LoVo (cell line): ENCODE measurements at places on chromosomes 6 and 20.
A peak's percentile ranks its signal among the peaks of the same experiment; 100 is the strongest.

GRCh38 chr6:26550250-26550993 lies 12.3 kb downstream of the HMGN4 start:
- no peak for DNase-seq

DNA sequence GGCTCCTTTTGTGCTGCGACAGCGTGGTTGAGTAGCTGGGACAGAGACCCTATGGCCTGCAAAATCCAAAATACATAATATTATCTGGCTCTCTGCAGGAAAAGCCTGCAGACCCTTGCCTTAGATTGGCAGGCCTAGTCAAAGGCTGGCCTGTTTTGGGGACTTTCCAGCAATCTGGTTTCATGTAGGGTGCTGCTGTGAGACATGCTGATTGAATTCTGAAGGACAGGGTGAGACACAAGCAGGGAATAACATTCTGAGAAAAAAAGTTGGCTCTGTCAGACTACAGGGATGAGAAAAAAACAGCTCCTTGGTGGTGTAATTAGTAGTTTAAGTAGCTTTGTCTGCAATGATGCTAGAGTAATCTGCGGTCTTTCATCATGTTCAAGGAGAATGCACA lies 402.7 kb upstream of the AGPAT4 start:
- DNase-seq, result no peak

GRCh38 chr20:47392015-47392720 lies 35.7 kb upstream of the ZMYND8 start:
- DNase-seq, result peak; percentile 75

DNA sequence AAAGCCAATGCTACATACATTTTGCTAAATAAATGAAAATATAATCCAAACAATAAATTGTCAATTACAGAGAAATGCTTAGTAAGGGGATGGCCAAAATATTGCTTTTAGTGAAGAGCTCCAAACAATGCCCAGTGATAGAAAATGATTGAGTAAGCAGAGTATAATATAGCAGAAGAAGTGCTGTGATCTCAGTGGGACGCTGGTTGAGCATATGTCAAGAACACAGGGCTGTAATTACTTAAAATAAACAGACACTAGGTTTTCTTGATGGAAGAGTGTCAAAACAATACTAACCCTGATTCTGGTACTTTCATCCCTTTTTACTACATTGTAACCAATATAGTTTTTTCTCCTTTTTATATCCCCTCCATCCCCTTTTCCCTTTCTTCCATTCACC lies 150.3 kb downstream of the GRIK2 start:
- no peak for DNase-seq

GRCh38 chr6:119148825-119149525 lies 70.5 kb upstream of the FAM184A start:
- no peak for DNase-seq

DNA sequence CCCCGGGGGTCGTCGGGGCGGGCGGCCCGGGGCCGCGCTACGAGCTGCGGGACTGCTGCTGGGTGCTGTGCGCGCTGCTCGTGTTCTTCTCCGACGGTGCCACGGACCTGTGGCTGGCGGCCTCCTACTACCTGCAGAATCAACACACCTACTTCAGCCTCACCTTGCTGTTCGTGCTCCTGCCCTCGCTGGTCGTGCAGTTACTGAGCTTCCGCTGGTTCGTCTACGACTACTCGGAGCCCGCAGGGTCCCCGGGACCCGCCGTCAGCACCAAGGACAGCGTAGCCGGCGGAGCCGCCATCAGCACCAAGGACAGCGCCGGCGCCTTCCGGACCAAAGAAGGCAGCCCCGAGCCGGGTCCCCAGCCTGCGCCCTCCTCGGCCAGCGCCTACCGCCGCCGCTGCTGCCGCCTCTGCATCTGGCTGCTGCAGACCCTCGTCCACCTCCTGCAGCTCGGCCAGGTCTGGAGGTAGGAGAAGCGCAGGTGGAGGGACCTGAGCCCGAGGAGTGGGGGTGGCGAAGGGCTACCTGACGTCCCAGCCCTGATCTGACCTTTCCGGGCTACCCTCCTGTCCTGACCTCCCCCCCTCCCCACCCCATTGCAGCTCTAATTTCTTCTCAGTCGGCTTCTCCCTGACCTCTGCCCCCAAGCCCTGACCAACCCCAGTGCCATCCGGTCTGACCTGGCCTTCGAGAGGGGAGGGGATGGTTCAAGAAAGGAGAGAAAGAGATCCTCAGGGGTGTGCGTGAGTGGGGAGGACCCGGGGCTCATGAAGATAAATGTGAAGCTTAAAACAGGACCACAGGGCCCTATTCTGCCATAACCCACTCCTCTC lies 558 bp downstream of the XKR7 start:
- DNase-seq, result peak; percentile 62

DNA sequence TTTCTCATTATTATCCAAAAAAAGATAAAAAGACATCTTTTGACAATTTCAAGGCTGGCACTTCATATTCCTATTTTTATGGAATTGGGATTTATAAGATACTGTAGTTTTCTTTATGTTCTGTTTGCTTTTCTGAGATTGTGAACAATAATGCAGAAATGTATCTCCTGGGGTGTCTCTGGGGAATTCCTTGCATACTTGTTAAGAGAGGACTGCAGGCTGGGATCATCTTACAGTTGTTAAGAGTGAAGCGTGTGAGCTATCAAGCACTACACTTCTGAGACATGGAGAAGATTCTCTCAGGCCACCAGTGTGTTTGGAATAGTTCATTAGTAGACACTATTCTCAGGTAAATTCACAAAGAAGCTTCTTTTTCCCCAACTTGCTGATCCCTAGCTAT lies 963.3 kb upstream of the GJE1 start:
- DNase-seq, result no peak

- DNase-seq, result no peak
These were observed 24.6 kb downstream of the PPP1R14C start for GRCh38 chr6:150167479-150167873.

DNA sequence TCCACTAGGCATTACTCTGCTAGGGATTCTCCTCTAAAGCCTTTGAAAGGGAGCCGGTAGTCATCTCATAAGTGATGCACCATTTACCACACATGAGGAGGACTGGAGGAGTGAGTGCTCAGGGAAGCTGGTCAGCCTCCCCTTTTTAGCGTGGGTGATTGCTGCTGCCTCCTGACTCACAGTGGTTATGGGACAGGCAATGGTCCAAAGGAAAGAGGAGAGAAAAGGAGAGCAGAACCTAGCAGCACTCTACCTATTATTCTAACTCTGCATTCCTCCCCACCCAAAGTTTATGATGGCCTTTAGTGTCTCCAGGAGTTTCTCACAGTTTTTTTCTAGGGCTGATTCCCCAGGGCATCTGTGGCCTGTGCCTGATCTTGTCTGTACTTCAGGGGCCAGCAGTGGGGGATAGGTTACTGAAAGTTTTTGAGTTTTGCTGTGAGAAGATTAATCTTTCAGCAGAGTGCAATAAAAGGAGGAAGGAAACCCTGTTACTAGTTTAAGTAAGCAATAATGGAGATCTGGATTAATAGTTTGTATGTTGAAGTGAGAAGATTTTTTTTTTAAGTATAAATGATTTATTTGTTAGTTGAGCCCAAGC lies 36.4 kb upstream of the GCLC start:
- DNase-seq, result no peak

DNA sequence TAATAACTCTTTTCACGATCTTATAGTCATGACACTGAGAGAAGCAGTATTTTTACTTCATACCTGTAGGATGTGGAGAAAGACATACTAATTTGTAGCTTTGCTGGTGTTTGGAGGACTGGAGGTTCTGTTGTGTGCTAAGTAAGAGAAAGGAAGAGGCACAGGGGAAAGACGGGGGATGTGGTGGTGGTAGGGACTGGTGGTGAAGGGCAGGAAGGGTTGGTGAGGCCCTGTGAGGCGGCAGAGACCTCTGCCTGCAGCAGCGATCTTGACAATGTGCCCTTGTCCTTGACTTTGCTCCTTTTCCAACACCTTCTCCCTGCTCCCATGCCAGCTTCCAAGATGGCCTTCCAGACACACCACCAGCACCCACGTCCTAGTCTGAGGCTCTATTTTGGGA lies 32.6 kb upstream of the MPC1 start:
- no peak for DNase-seq

- no peak for DNase-seq
These were observed 55.7 kb downstream of the FAM184A start for GRCh38 chr6:119022796-119023195.

DNA sequence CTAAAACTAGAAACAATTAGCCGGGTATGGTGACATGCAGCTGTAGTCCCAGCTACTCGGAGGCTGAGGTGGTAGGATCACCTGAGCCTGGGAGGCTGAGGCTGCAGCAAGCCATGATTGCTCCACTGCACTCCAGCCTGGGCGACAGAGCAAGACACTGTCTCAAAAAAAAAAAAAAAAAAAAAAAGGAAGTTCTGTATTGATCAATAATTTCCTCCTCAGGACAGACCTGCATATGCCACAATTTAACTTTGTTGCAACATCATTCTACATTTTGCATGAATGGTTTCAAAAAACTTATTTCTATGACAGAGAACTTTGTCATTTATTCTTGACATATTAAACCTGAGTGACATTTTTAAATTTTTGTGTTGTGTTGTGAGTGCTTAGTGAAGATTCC lies 5.5 kb downstream of the DNAJC5 start:
- no peak for DNase-seq

DNA sequence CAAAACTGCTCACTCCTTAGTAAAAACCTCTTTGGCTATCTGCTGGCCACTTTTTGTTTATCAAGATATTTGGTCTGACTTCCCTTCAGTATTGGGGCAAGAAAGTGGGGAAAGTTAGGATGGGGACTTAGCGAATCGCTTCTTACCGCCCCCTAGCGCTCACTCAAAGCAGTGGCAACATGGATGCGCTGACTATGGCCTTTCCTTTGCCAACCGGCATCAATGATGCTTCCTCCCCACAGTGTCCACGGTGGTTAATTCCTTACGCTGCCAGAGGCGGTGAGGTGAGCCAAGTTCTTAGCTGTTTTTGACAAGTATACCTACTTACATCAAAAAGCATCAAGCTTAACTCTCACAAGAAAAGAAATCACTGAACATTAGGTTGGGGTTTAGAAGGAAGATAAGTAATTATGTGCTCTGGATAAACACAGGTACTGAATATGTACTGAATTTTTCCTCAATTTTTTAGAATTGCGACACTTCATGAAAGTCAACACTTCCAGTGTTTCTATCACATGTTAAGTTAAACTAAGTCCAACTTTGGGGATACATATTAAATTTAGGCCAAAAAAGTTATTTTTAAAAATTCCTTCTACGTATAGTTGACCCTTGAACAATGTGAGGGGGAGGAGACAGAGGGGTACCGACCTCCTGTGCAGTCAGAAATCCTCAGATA lies 86.7 kb downstream of the GMDS start:
- DNase-seq, result peak; percentile 16

- DNase-seq, result no peak
These were observed 57.1 kb downstream of the SNAI1 start for GRCh38 chr20:50039706-50040431.

DNA sequence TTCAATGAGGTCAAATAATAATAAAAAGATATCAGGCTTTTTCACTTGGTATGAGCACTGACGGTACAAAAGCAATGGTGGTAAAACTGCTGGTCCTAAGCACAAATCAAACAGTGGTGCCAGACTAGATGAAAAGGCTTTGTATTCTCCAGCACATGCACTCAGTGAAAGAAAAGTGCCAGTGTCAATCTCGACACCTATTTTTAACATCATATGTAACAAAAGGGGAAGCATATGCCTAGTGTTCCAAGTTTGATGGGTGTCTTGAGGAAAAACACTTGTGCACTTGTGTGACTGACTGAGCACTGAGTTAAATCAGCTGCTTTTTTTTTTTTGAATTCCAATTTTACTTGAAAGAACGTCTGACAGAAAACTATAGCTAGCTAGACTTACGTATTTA lies 27.3 kb downstream of the MED23 start:
- DNase-seq, result no peak

- DNase-seq, result no peak
These were observed 241.0 kb downstream of the DLL1 start for GRCh38 chr6:170049641-170050561.

GRCh38 chr6:130150906-130151305 lies 71.8 kb downstream of the SAMD3 start:
- DNase-seq, result no peak
